Hematopoietic multipotent progenitor cell treated with erythropoietin and hydrocortisone succinate and interleukin-3 and kit ligand, for 4 days (in vitro differentiated cells): ENCODE measurements at places on chromosomes 3 and 15.
A peak's percentile ranks its signal among the peaks of the same experiment; 100 is the strongest.

- peak; percentile 61 for DNase-seq
These were observed 6.2 kb upstream of the TIPARP start for GRCh38 chr3:156668073-156668763.

DNA sequence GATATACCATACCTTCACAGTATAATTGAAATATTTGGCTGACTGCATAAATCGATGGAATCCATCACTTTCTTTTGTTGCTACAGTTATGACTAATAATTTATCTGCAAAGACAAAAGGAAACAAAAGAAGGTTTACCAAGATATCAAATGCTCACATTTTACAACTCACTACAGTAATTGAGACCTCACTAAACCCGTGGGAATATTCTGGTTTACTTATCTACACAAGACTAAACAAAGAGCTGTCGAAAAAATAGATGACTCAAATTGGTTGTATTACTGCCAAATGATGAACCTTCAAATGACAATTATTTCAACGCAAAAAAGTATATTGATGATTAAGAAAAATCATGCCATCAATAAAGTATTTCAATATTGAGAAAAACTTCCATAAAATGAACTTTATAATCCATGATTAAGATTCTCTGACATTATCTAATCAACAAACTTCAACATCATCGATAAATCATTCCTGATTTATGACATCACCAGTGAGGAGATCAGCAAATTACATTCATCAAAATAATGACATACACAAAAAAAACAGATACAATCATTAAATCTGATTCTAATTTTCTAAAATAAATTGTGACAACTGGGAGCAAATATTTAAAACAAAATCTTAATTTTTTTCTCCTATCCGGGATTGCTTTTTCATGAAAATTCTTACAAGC, 36.7 kb downstream of the PLOD2 start:
- peak; percentile 5 for DNase-seq

- peak; percentile 36 for DNase-seq
These were observed 3.4 kb upstream of the OPA1 start for GRCh38 chr3:193589616-193590015.

DNA sequence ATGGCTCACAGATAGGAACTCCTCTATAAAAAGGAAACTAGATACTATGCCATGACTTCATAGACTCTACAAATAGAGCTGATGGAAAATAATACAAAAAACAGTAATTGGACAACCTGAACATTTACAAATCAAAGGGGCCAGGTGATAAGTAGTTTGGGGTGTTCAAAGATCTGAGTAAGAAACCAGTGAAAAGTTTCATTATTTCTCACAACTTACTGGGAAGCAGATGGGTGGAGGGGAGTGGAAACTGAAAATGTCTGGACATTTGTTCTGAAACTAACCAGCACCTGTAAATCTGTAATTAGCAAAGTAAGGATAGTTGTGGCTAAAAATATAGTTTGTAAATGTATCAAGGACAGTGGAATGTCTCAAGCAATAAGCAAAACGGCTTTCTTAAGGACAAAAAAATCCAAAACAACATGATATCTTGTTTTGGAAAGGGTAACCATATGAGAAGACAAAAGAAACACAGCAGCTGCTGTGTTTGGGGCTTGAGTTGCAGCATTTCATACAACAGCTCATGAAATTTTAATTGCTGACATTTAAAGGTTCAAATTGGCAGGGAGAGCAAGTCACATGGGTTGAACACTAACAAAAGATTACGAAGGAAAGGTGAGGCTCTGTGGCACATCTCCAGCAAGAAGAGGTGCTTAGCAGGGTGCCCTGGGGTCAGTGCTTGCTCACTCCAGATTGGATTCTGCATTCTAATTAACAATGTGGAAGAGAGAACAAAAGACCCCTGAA, 26.8 kb upstream of the THBS1 start:
- no peak for DNase-seq

DNA sequence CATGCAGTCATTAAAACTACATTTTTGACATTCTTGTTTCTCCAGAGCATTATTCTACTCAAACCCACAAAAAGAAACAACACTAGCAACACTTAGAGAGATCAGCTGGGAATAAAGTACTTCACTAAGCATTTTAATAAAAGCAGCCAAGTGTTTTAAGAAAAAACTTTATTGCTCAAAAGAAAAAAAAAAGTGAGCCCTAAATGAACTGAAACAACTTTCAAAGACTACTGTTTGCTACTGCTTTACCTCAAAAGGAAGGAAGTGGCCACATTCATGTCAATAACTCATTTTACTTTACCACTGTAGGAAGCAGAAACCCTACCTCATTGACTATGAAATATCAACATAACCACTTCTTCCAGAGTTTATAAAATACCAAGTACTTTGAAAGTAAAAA, 91.3 kb downstream of the UACA start:
- DNase-seq: peak; percentile 77

- DNase-seq: no peak
These were observed 36.1 kb upstream of the PYDC2 start for GRCh38 chr3:191424881-191425280.

- DNase-seq: no peak
These were observed 982 bp downstream of the TAGLN3 start for GRCh38 chr3:111999484-112000324.

GRCh38 chr3:171904829-171905228, 61.7 kb downstream of the TMEM212 start:
- no peak for DNase-seq

GRCh38 chr15:66923438-66923881, 141.9 kb upstream of the SMAD3 start:
- peak; percentile 64 for DNase-seq

DNA sequence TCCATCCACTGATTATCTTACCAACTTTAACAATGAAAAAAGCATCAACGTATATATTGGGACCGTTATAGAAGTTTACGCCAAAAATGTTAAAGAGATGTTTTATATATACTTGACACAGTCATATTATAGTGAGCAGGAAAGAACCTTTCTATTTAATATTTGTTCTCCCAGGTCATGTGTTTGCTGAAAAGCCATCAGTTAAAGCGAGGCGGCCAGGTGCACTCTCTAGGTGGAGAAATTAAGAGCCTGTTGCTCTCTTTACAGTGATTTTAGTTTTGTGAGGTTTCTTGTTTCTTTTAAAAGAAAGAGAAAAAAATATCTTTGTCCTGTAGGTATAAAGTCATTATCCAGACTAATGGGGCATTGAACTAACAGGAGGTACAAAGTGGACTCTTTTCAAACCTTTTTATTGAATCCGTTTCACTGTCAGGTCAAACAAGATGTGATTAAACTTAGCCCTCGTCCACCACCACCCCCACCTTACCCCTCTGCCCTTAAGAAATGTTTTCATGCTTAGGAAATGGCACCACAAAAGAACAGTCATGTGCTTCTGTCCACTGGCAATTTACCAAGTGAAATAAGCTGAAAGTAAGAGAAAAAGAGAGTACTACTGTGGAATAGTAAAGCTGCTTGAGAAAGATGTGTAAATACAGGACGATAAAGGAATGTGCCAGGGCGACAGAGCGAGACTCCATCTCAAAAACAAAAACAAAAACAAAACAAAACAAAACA, 279.9 kb downstream of the PTPRG start:
- DNase-seq: no peak

GRCh38 chr3:25294169-25294805, 133.8 kb upstream of the RARB start:
- DNase-seq: no peak

- no peak for DNase-seq
These were observed 874 bp upstream of the ERC2 start for GRCh38 chr3:56469141-56469540.

GRCh38 chr3:162217647-162218046, 721.0 kb downstream of the OTOL1 start:
- DNase-seq: no peak

- DNase-seq: no peak
These were observed 15.6 kb downstream of the ZIC1 start for GRCh38 chr3:147424581-147425387.

DNA sequence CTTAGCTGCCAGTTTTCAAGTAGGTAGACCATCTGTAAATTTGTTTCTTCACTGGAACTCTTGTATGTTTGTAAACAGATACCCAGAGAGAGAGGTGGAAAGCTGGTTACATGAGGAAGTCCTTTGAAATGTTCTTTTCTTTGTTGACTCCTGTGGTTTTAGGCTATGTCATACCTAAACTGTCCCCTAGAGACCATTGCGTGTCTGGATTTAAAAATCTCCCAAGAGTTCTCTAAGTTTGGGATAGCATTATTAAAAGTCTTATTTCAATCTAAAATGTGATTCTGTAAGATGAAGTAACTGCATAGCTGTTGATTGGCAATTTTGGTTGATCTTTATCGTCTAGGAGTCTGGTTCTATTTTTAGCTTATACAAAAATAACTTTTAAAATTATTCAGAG, 127.2 kb downstream of the GHSR start:
- DNase-seq: peak; percentile 55

DNA sequence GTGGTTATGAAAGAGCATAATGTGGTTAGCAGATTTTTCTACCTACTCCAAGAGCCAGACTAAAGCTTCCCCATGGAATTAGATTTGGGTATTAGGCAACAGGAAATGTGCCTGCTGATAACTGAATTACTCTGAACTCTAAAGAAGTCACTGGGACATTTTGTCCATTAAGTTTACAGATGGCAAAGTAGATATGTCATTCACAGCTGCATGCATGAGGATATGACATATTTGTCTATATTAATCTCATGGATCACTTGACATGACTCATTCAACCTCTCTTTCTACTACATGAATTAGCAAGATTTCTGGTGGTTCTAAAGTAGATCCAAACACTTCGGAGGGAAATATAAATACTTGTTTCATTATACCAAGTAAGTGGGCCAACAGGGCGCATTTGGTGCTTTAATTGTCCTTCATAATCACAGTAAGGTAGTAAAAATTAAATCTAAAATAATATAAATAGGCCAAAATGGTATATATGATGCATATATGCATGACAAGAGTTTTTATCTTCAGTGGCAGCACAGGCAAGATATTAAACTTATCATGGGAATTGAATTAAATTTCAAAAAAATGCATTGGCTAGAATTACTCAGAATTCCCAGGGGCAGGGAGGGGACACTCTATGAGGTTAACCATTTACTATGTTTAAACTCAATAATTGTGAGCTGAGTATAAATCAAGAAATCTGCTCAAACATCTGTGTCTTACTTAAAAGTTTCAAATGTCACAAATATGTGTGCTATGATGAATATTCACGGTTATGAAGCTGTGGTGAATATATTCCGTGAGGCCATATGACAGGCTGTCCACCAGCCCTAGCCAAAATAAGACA, 365.3 kb upstream of the KCNMB2 start:
- peak; percentile 93 for DNase-seq

GRCh38 chr3:191502583-191502982, 41.6 kb downstream of the PYDC2 start:
- DNase-seq: peak; percentile 11

DNA sequence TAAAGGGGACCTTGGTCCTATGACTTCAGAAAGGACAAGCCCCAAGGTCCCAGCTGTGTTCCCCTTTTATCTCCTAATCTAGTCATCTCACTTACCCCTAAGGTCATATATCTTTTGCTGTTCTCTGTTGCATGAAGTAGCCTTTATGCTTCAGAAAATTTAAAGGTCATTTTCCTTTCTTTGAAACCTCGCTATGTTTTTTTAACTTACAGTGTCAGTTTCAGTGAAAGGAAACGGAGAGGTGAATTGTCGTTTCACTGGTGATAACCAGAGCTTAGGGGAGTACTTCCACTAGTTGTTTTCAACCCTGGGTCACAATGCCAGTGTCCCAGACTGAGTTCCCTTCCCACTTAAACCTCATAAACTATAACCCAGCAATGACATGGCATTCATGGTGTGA, 357.4 kb downstream of the GAP43 start:
- DNase-seq: no peak

DNA sequence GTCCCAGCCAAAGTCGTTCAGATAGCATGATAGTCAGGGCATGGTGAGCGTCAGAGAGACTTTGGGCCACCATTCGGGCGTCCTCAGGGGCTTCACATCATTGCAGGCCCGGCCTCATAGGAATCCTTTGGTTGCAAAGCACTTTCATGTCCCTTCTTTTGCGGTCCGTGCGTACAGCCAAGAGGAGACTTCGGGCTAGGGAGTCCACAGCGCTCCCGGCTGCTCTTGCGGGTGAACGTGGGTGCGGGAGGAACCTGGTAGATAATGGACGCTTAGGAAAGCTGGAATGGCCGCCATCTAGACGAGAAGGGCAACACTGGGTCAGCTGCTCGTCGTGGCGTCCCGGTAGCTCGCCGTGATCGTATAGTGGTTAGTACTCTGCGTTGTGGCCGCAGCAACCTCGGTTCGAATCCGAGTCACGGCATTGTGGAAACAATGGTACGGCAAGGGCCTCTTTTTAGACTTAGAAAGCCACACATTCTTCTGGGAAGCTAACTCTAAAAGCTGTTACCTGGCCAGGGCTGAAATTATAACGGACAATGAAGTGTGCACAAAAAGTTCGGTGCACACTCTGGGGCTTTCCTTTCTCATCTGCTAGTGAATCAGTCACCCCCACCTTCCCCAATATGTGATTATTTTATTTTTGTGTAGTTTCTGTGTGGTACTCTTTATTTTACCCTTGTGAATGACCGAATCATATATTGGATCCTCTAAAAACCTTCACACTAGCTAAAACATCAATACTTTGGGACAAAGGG, 13.2 kb upstream of the SHF start:
- DNase-seq: peak; percentile 89

GRCh38 chr15:85353516-85353915, 26.9 kb upstream of the AKAP13 start:
- DNase-seq: no peak

DNA sequence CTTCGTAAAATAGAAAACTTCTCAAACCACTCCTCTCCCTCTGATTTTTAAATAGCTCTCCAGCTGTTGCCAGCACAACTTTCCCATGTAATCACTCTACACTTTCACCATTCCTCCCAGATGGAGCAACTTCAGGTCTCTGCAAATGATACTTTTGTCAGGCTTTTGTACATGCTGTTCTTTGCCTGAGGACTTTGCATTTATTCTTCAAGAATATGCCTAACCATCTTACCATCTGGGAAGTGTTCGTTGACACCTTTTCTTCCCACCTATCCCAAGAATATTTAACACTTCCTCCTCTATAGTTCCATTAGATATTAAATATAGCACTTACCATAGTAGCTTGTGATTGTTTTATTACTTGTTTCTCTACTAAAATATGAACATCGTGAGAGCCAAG, 703.7 kb downstream of the CADM2 start:
- DNase-seq: no peak

DNA sequence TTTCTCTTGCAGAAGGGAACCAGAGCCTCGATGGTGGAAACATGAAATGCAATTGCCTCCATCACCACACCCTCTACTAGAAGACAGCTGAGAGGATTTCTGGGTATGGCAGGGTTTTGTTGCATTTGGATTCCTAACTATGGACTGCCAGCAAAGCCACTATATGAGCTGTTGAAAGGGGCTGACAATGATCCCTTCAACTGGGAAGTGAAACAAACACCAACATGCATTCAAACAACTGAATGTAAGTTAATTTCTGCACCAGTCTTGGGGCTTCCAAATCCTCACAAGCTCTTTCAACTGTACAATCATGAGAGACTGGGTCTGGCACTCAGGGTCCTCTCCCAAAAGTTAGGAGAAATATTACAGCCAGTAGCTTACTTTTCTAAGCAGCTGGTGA, 116.7 kb upstream of the PLCL2 start:
- DNase-seq: no peak
